ENCODE measurements at places on chromosomes 5 and 9.

GRCh38 chr5:147509710-147510651 lies at the start of gene DPYSL3:
Gene DPYSL3, minus strand, starts transcription at chr5:147510068. Its CDS starts 210 bp downstream, at chr5:147509858.
- DNase-seq = no peak

GRCh38 chr5:9188131-9188530 lies 357.7 kb downstream of the SEMA5A start:
- DNase-seq = no peak

- peak; percentile 38 for DNase-seq
Observed at GRCh38 chr5:66814146-66814991, 218.2 kb downstream of the MAST4 start.

DNA sequence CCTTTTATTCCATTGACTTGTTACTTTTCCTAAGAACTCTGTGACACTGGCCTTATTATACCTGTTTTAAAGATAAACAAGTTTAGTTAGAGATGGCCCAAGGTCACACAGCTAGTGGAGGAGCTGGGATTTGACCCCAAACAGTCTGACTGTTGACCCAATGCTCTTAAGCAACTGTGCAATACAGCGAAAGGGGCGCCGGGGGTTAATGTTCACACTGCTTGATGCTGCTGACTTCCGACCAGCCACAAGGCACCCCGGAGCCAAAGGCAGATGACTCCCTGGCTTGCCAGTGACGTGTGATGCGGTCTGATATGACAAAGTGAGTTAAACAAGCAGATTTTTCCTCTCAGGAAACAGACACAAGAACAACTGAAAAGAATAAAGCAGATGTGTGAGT lies 23.9 kb downstream of the PIK3R1 start:
- peak; percentile 83 for DNase-seq

- DNase-seq = no peak
Observed at GRCh38 chr5:62375627-62376026, 28.1 kb downstream of the DIMT1 start.

DNA sequence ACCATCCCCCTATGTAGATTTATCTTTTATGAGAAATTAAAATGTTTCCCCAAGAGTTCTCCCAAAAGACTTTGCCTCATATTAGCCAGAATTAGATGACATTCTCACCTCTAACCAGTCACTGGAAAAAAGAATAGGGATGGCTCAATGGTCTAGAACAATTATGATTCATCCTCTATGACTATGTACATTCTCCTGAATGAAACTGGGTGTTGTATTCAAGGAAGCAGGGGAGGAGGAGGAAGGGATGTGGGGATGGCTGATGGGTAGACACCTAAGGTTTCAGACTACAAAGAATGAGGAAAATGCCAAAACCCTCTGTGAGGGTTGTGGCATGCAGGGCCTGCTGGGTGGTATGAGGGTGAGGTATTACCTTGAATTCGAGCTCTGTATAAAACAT lies 49.5 kb upstream of the BRINP1 start:
- no peak for DNase-seq

- no peak for DNase-seq
Observed at GRCh38 chr5:32645246-32645645, 59.9 kb downstream of the SUB1 start.

DNA sequence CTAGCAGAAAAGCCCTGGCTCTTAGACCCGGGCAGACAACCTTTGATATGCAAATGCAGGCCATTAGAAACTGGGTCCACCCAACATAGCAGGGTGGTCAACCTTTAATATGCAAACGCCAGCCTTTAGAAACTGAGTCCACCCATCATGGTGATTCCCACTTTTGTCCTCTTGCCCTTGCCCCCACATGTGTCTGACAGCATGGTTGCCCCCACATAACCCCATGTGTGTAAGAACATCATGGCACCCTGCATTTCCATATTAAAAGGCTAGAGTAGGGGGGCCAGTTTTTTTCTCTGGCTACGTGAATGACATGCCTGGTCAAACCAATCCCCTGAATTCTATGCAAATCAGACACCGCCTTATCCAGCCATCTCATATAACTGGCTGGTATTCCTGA lies 273.2 kb upstream of the PRDM9 start:
- no peak for DNase-seq

GRCh38 chr5:175347027-175347426 lies 97.0 kb downstream of the DRD1 start:
- DNase-seq = no peak

DNA sequence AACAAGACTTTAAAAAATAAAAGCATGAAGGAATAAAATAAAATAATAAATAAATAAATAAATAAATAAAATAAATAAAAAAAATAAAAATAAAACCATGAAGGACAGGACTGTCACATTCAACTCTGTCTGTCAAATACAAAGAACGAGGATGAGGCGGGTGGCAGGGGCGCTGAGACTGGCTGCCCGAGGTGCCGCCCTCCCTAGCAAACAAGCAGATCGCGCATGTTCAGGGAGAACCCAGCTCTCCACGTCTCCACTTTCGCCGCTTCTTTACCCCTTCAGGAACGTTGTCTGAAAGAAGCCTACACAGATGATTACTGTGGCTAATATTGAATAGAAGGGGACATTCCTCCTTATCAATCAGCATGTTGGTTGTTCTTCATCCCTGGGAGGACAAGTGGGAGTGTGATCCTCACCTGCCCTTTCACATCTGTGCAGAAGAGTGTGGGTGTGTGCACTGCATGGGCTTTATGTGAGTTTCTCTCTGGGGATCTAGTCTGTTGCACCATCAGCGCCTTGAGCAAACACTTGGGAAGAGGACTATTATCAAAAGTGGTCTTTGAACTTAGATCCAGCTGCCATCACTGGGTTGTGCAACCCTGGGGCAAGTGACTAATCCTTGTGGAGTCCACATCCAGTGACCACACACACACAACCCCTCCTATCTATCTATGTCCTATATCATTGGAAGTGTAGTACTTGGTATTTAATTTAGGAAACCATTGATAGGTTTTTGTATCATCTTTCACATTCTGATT lies 399.2 kb downstream of the IRX2 start:
- DNase-seq = no peak

- no peak for DNase-seq
Observed at GRCh38 chr9:97694769-97695168, 2.4 kb downstream of the XPA start.

- no peak for DNase-seq
Observed at GRCh38 chr9:93670208-93671019, 94.0 kb downstream of the PHF2 start.

DNA sequence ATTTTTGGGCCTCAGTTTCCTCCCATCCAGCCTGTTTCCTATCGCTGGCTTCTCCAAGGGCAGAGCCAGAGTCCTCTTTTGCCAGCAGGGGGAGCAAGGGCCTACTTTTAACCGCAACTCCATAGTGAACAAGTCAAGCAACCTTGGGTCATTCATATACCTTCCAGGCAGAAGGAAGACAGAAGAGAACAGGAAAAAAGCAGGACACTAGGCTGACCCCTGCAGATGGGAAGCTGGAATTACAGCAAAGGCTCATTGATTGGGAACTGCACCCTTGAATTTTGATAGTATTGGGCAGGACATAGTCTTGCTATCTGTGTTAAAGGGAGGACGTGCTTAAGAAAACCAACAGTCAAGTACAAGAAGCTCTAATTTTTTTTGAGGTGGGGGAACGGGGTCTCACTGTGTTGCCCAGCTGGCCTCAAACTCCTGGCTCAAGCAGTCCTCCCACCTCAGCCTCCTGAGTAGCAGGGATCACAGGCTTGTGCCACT lies 30.1 kb downstream of the QRFP start:
- peak; percentile 58 for DNase-seq

GRCh38 chr5:120152931-120153330 lies 311.2 kb upstream of the PRR16 start:
- no peak for DNase-seq

- DNase-seq = no peak
Observed at GRCh38 chr5:111774525-111774924, 17.5 kb upstream of the NREP start.

DNA sequence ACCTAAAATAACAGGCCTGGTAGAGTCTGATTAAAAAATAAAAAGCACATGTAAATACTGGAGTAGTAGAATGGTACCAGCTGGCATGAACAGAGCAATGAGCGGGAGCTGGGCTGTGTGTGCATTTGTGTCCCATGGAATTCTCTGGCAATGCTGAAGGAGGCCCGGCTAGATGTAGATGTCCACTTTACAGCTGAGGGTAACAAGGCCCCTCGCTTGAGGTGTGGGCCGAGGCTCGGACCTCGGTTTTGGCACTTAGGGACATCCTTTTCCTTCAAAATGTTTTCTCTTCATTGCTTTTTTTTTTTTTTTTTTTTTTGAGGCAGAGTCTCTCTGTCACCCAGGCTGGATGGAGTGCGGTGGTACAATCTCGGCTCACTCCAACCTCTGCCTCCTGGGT lies 1.5 kb upstream of the FGD3 start:
- DNase-seq = no peak

- no peak for DNase-seq
Observed at GRCh38 chr9:132562306-132562573, 20.2 kb upstream of the BARHL1 start.

DNA sequence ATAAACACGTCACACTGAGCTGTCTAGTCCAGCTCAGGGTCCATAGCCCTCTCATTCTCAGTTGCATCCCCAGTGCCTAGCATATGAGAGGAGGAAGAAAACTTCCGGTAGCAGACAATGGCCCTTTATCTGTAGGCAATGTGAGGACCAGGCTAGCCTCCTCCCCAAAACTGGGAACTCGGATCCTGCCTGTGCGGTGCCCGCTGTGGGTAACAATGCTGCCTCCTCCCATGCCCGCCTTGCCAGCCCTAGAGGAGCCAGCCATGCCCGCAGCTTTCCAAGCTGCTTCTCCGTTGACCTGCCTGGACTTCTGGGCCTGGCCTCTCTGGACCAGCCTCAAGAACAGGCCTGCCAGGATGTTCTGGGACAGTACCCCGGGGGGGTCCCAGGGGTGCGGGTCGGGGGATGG lies 74.6 kb upstream of the ORM1 start:
- no peak for DNase-seq

- DNase-seq = peak; percentile 92
Observed at GRCh38 chr9:36151316-36152210, 15.0 kb downstream of the GLIPR2 start.

GRCh38 chr9:14935964-14936363 lies 25.7 kb upstream of the FREM1 start:
- no peak for DNase-seq

- no peak for DNase-seq
Observed at GRCh38 chr5:118923295-118924005, 64.9 kb downstream of the DTWD2 start.

DNA sequence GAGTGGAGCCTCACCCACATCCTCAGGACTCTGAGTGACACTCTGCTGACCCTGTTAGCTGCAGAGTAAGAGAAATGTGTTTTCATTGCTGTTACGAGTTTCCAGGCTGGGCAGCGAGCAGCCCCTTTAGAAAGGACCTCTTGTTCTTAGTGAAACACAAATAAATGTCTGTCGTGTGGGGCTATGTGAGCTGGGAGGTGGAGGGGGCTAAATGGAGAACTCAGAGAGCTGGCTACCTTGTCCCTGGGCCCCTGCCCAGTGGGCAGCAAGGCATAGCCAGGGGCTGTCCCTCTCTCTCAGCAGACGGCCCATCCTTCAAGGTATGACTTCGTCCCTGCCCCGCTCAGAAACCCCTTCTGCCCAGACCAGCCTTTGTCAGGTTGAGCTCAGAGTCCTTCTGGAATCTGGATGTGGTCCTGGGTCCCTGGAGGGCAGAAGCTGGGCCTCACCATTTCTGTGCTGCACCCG lies 10.2 kb downstream of the DCANP1 start:
- DNase-seq = no peak

- DNase-seq = no peak
Observed at GRCh38 chr5:27652505-27652904, 614.1 kb upstream of the CDH9 start.

DNA sequence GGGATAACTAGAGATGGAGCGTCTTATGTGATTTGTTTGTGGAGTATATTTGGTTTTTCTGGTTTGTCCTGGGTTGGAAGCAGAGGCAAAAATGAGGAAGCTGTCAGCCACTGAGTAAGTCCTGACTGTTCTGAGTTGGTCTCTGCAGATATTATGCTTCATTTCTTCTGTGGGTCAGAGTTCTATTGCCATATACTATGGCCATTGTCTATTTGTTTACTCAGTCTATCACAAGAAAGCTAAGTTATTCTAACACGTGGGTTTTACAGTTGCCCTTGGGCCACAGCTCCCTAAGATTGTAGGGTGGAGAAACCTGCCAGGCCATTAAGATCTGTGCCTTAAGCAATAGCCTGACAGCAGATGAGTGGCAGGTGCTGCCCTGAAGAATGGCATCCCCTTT lies 3.0 kb upstream of the CTSV start:
- no peak for DNase-seq

- no peak for DNase-seq
Observed at GRCh38 chr9:106893088-106893487, 30.1 kb downstream of the ZNF462 start.

DNA sequence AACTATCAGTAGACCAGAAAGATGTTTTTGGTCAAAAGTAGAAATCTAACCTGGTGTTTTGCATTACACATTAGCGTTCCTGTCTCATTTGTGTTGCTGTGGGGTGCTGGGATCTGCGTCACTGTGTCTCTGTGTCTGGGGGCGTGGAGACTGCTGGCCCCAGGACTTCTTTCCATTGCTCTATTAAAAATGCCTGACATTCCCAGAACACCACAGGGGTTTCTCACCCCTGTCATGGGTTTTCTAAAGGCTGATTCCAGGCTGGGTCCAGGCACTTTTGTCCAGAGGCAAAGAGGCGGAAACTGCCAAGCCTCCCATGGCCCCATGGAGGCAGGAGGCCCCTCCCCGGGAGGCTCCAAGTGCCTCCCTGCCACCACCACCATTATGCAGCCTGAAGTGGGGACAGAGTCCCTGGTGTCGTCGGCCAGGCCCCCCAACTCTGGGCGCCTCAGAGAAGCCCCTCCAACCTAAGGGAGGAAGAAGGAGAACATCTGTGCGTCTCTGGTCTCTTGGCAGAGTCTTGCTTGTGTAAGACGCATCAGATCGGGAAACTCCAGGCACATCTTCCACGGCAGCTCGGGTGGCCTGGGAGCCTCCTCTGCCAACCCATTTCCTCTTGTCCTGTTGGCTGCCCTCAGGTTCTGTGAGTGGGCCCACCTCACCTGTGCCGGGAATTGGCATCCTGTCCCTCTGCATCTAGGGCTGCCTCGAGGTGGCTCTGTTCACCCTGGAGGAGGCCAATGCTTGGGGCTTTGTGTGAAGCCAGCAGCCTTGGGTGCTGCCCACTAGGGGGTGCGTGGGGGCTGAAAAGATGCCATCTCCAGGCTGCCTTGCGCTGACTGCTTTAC lies 13.8 kb upstream of the PLEKHG4B start:
- DNase-seq = no peak

GRCh38 chr5:140630292-140631035 lies 2.5 kb downstream of the CD14 start:
- DNase-seq = no peak

- no peak for DNase-seq
Observed at GRCh38 chr5:32071351-32071944, 102.7 kb downstream of the GOLPH3 start.

- DNase-seq = no peak
Observed at GRCh38 chr5:78779771-78780616, 131.4 kb upstream of the LHFPL2 start.

Data from CD8-positive, alpha-beta T cell (primary cell).